ENCODE measurements at places on chromosomes 2 and 18.
A peak's percentile ranks its signal among the peaks of the same experiment; 100 is the strongest.

- no peak for DNase-seq
These were observed 16.0 kb downstream of the LRRTM1 start for GRCh38 chr2:80288576-80288975.

GRCh38 chr2:188474316-188474715, 182.6 kb downstream of the GULP1 start:
- DNase-seq = no peak

DNA sequence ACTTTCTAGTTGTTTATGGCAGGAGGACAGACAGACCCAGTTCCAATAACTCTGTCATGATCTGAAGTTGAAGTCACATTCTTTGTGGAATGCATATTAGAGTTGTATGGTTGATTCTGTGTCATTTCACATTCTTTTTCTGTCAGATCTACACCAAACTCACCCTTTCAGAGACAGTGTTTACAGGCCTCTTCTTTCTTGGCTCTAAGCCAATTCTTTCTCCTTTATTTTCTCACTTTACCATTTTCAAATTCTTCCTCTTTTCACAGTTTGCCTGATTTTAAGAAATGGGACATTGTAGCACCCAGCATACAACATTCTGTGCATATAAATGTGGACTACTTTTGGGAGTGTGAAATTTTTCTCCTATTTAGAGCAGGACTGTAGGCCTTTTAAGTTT, 103.7 kb downstream of the CCDC85A start:
- no peak for DNase-seq

GRCh38 chr2:135674453-135674852, 67.2 kb upstream of the UBXN4 start:
- DNase-seq = no peak

DNA sequence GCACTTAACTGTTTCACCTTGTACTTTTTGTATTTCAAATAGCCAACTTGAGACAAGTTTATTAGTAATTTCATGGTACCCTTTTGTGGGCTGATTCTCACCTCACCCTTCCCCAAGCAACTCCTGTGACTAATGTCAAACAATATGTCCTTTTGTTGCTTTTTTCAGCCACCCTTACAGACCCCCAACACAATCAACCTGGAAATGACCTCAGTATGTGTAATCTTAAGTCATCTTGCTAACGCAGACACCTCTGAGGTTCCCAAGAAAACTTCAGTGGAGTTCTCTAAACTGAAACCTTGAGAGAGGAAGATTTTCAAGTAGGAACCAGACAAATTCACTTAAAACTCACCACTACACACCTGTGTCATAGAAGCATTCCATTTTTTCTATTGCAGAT, 69.5 kb downstream of the KYNU start:
- DNase-seq = no peak

DNA sequence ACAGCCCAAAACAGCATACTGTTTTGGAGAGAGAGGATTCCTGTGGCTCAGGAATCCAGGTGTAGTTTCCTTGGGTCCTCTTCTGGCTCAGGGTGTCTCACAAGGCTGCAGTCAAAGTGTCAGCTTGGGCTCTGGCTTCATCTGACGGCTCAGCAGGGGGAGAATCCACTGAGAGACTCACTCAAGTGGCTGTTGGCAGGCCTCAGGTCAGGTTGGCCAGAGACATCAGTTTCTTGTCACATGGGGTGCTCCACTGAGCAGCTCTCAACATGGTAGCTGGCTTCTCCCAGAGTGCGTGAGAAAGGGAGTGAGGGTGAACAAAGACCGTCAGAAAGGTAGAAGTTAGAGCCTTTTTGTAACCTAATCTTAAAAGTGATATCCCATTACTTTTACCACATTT, 168.4 kb downstream of the SOCS6 start:
- no peak for DNase-seq

- no peak for DNase-seq
These were observed 26.8 kb downstream of the MAL start for GRCh38 chr2:95052307-95052706.

DNA sequence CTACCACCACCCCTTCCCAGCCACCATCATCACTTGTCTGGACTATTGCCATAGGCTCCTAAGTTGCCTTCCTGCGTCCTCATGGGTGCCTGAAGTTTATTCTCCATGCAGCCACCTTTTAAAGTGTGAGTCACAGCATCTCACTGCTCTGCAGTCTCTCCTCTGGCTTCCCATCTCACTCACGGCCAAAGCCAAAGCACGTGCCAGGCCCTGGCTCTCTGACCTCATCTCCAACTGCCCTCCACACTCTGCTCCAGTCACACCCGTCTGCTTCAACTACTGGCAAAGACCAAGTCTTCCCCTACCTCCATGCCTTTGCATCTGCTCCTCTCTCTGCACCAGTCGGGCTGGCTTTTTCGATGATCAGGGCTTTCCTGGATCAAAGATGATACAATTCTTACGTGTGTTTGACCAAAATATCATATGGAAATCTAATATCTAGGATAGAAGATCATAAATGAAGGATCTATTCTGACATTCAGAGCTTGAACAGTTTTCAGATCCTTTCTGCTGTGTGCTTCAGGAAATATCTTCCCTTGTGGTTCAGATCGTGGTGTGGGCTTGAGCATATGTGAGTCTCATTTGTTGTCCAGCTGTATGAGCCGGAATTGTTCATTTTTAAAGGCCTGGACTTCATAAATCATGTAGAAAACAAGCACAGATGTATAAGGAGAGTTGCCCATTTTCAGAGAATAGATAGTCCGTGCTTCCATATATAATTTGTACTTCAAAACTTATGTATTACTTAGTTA, 175.6 kb downstream of the PRKCE start:
- DNase-seq = no peak

- no peak for DNase-seq
These were observed 30.0 kb upstream of the CFAP36 start for GRCh38 chr2:55489467-55490062.

DNA sequence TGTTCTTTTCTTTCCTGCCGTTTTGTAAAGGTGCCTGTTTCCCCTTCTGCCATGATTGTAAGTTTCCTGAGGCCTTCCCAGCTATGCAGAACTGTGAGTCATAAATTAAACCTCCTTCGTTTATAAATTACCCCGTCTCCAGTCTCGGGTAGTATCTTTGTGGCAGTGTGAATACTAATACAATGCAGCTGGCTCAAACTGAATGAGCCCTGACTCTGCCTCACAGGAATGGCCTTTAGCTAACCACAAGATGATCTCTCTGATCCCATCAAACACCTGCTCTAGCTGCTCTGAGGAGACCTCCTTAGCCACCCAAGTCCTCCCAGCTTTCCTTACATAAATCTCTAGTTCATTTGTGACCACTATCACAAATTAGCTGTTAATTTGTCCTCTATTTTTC, 41.5 kb upstream of the CAB39 start:
- DNase-seq = no peak

- DNase-seq = peak; percentile 6
These were observed 28.8 kb downstream of the GLI2 start for GRCh38 chr2:120764492-120764891.

DNA sequence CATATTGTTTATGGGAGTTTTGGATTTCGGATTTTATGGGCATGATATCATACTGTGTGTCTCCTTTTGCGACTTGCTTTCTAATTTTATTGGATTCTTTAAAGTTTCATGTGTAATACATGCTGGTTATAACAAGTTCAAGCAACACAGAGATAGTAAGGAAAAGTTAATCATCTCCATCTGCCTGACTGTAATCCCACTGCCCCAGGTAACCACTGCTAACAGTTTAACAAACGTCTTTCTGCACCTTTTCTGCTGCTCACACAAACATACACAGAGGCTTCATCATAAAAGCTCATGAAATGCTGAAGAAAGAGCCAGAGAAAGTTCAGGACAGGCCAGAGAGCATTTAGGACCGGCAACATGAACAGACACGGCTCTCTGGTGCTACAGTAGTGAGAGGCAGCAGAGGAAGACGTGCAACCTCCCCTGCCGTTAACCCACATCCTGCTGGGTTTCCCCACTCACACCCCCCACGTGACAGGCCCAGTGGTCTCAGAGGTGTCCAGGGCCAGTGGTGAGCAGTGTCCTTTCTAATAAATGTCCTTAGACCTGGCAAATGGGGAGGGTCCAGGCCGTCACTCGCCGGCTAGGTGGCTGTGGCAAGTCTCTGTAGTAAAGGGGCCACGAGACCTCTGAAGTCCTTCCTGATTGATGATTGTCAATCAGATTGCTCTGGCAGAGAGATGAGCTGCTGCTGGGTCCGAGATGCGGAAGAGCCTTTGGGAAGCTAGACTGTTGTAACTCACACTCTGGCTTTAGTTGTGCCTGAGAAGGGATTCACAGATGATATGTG, 43.0 kb upstream of the SLC1A4 start:
- no peak for DNase-seq

- peak; percentile 34 for DNase-seq
These were observed 62.2 kb upstream of the RTN4 start for GRCh38 chr2:55112229-55113031.

- peak; percentile 51 for DNase-seq
These were observed 77.8 kb upstream of the EHBP1 start for GRCh38 chr2:62627667-62628066.

DNA sequence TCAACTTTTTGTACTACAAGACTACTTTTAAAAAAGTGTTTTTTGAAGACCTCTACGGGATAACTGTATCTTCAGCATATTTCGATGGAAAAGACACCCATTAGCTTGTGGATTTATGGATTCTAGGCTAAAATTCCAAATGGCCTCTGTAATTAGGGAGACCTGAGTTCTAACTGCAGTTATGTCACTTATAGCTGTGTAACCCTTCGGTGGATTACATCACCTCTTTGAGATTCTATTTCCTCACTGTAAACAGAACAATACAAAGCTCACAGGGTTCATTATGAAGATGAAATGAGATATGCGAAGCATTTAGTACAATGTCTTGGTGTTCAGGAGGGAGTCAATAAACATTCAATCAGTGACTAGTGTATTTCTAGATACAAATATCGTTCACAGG, 24.2 kb downstream of the LMAN2L start:
- DNase-seq = no peak

DNA sequence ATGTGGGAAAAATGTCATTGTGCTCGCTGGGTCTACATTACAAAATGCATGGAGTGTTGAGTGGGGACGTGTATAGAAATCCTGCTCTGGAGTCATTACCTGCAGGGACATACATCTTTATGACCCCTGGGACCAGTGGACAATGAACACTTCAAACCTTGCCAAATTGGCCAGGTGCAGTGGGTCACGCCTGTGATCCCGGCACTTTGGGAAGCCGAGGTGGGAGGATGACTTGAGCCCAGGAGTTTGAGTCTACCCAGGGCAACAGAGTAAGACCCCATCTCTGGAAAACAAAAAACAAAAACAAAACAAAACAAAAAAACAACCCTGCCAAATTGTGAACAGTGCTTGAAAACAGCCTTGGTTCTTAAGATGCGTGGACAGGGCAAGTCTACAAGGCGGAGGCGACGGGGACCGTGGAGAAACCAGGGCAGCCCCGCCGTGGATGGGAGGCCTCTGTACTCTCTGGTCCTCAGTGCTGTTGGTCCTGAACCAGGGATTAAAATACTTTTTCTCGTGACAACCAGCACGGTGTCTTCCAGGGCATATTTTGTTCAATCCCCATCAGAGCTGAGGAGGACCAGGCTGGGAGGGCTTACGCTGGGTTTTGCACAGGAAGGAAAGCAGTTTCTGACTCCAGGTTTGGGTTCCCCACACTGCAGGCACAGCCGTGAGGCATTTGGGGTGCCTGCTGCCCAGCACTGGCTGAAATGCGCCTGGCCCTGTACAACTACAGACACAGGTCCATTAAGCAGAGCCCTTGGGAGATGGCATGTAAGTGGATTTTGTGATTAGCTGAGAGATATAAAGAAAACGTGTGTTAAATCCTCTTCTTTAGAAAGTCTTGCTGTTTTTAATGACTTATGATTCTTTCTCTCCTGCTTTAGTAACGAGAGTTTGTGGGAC, 13.7 kb downstream of the COLEC11 start:
- DNase-seq = no peak

DNA sequence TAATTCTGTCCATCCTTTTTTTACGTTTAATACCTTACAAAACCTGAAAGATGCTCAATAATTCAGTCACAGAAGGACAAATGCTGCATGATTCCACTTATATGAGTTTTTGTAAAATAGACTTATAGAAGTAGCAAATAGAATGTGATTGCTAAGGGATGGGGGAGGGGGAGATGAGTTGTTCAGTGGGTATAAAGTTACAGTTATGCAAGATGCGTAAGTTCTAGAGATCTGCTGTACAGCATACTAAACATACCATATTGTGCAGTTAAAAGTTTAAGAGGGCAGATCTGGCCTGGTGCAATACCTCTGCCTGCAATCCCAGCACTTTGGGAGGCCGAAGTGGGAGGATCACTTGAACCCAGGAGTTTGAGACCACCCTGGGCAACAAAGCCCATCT, 78.8 kb downstream of the TET3 start:
- DNase-seq = no peak

DNA sequence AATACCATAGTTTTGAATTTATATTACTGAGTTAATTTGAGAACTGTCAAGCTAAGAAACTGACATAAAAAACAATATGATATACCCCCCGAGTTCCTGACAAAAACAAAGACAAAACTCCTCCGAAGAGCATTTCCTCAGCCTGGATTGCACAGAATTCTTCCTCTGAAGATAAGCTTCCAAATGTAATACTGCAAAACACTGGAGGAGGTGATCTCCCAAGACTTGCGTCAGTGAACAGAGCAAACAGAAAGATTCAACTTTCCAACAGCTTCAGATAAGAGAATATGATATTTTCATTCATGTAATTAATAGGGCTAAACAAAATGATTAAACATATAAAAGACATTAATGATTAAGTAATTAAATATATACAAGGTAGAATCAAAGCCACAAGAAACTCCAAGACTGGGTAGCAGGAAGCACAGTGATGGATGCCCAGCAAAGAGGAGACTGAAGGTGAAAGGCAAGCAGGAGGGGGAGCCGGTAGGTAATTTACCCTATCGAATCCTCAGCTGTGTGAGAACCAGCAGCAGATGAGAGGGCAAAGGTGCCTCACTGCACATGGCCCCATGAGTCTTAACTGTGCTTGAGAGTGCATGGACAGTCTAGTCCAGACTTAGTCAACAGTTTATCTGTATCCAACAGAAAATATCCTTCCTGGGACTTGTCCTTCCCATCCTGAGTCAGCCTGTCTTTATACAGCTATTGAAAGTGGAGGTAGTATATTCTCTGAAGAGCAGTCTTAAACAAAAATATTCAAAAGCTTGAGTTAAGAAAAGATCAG, 18.3 kb upstream of the SERPINB3 start:
- no peak for DNase-seq

GRCh38 chr2:105102963-105103421, 65.1 kb downstream of the MRPS9 start:
- DNase-seq = peak; percentile 95

- no peak for DNase-seq
These were observed 998.4 kb downstream of the SOCS6 start for GRCh38 chr18:71287268-71287667.

DNA sequence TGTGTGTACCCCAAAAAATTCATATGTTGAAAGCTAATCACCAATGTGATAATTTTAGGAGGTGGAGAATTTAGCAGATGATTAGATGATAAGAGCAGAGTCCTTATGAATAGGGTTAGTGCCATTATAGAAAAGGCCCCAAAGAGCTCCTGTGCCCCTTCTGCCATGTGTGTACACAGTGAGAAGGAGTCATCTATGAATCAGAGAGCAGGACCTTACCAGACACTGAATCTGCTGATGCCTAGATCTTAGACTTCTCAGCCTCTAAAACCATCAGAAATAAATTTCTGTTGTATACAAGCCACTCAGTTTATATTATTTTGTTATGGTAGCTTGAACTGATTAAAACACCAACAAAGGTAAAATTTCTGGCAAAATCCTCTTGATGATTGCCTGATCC, 560.0 kb upstream of the CDH2 start:
- DNase-seq = no peak

- no peak for DNase-seq
These were observed 141.9 kb downstream of the RHBDD1 start for GRCh38 chr2:226977775-226978190.

- DNase-seq = no peak
These were observed 3.7 kb upstream of the AQP12A start for GRCh38 chr2:240687741-240688552.
